ENCODE measurements at places on chromosomes 3 and 15.
A peak's percentile ranks its signal among the peaks of the same experiment; 100 is the strongest.

DNA sequence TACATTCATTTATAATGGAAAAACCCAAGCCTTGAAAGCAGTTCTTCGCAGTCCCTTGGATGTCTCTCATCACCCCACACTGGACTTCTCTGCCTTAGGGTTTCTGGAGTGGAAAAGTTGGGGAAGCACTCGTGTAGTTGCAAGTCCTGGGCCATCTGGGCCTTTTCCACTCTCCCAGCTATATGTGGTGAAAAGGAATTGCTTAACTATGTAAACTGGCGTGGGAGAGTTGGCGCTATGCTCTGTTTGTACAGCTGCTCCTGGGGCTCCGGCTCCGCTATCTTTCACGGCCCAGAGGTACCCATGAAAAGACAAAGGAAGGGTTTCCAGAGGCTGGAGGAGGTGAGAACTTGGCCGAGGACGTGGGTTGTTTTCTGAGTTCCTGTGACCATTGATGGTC, 81.1 kb upstream of the MYZAP start:
- DNase-seq, result peak; percentile 39

DNA sequence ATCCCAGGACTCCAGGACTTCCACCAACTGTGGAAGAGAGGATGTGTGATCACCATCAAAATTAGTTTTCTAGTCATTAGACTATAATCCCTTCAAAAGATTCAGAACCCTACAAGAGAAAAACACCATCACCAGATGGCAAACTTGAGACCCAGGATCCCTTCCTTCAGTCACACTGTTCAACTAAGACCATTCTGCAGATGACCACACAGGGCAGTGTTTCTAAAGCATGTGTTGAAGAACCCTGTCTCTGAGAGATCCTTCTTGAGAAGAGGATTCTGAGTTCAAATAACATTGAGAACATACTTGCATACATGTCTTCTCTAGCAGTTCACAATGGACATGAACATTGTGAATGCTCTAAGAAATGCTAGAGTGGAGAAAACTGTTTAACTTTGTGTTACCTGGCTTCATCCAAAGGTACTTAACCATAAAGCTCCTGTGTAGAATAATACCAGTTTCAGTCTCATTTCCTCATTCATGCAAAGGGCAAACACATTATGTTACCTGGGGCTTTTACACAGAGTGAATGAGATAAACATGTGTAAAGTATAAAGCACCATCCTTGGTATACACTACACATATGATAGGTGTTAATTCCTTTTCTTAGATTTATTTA, 2.4 kb upstream of the ADGRG7 start:
- DNase-seq, result no peak

GRCh38 chr3:56557831-56558170, 826 bp downstream of the CCDC66 start:
- DNase-seq, result no peak

GRCh38 chr3:149529099-149529498, 54.6 kb downstream of the TM4SF4 start:
- DNase-seq, result no peak

DNA sequence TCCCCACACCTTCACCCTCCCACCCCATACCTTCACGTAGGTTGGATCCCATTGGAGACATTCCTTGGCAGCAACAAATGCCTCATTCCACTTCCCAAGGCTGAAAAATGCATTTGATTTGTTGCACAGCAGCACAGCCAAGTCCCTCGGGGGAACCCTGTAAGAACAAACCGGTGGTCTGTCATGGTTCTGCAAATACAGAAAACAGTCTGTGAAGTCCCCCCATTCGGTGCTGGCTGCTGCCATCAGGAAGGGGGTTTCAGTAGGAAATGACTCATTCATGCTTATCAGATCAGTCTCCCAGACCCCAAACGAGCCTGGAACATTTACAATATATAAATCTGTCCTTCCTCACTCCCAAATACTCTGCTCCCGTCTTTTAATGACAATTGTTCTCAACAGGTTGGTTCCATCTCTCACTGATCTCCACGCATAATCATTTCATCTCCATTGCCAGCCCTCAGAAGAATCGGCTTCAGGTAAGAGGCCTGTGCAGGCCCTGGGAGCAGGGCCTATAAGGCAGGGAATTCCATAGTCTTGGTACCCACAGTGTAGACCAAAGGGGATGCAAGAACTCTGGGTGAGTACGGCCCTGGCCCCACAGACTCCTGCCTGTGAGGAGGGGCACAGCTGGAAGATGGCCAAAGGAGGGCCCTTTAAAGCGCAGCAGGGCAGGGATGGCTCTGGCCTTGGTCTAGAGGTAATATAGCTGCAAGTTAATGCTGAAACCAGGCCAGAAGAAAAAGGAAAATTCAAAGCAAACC, 41.6 kb downstream of the TRANK1 start:
- no peak for DNase-seq

DNA sequence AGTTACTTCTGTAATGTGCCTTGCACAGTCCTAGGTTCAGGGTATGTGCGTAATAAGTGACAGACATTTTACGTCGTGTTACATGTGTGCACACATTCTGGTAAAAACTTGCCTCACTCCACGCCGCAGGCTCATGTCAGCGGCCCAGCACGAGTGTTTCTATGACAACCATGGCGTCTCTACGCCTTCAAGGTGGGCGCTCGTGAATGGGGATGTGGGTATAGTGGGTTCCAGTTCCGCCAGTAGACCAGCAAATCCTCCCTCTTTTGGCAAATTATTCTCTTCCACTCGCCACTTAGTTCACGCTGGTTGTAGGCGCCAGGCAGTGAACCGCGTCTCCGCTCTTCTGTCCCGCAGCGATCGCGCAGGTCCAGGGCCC, 40.3 kb downstream of the CHST14 start:
- no peak for DNase-seq

GRCh38 chr3:79515072-79515471, 252.7 kb downstream of the ROBO1 start:
- DNase-seq, result no peak

DNA sequence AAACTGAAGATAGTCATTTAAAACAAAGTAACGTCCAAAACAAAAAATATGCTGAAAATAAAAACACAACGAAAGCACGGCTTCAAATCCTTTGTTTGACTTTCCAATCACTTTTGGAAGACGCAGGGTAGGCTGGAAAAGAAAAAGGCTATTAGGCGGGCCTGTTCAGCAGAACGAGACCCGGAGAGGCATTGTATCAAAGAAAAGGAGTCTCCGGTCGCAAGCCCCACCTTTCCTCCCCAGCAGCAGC, 691 bp downstream of the SENP7 start:
- no peak for DNase-seq

DNA sequence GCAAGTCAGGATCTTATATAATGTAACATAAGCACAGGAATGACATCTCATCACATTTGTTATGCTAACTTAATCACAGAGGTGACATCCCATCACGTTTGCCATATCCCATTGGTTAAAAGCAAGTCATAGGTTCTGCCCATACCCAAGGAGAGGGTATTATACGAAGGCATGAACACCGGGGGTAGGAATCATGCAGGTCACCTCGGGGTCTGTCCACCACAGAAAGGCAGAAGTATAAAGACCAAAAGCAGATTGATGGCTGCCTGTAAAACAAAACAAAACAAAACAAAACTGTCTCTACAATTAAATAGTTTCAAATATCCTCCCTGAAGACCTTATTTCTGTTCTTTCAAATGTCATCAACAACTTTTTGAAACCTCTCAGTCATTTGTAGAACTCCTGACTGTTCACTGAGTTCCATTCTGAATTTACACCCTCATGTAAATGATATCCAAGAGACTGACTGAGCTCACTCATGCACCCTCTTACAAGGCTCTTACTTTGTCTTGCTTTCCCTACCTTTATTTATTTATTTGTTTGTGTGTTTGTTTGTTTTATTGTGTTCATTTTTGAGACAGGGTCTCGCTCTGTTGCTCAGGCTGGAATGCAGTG, 22.7 kb upstream of the ZNF639 start:
- no peak for DNase-seq

DNA sequence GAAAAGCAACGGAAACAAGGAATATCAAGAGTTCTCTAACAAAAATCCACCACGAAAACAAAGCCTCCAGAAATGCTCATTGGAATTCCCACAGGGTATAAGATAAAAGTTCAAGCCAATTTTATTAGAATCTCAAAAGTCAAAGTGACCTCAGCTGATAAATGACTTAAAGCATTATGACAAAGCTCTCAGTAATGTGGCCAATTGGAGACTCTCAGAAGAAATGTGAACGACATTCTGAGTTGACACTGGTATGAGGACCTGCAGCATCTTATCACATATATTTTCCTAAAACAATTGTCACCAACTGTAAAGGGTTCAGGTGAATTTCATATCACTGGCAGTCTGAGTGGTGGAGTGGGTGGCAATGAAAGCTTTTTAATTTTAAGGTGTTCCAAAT, 199.1 kb downstream of the FOXP1 start:
- no peak for DNase-seq

- no peak for DNase-seq
Observed at GRCh38 chr3:135762188-135762856, 203.2 kb upstream of the PPP2R3A start.

DNA sequence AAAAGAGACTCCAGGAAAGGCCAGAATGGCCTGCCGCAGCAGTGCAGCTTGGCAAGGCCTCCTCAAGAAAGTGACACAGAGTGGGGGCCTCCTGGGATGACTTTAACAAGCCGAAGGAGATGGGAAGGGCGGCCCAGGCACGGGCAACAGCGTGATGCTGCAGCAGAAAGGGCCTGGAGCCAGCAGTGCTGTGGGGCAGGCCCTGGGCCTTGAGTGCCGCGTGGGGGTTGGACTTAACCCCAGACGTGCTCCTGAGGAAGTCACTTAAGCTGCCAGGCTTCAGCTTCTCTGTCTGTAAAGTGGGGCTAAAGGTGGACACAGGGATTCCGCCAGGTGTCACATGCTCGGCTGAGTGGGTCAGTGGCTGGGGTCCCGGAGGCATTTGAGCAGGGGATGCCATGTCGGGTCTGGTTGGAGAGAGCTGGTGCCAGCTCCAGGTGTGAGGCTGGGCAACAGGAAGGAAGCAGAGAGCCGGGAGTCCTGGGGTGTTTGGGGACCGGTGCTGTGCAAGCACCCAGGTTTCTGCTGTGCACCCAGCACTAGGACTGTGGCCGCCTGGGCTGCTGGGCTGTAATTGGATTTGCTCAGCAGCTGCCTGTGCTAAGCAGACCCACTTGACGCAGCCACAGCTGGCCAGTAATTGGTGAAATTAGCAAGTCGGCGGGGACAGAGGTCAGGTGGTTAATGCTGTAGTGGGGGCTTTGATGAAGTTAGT, 7.8 kb downstream of the DNAJB8 start:
- DNase-seq, result no peak

DNA sequence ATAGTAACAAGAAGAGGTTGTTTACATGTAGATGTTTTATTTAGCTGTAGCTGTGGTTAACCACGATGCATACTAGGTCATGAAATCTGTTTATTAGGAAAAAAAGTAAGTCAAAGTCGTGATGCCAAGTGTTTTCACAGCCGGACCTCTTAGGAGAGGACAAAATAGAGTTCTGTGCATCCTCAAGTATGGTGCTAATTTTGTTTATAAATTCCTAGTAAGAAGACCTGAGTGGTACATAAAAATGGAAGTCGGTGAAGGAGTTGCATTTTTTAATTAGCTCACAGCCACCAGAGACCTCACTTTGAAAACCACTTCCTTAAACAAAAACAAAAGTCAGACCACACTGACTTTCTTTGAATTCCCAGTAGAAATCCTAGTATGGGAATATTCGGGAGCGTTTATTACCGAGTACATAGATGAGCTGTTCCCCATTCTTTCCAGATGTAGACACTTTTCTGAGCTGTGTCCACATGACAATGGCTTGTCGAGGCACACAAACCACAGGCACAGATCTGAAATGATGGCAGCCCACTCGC, 143.6 kb upstream of the UBE2E1 start:
- DNase-seq, result no peak

DNA sequence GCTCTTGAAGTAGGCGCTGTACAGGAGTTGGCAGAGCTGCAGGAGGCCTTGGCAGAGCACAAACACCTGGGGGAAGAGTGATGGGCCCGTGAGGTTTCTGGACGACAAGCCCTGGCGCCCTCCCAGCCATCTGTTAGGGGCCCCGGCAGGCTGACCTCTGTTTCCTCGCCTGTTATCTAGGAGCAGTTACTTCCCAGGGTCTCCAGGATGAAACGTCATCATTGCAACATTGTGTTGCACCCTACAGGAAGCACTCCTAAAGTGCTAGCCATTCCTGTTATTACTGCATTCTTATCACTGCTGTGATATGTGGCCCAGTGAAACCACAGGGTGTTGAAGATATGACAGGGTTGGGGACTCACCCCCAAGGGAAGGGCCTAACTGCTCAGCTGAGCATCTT, 50.2 kb downstream of the SLCO2A1 start:
- no peak for DNase-seq

GRCh38 chr3:189361103-189361835, 189.5 kb downstream of the TPRG1 start:
- no peak for DNase-seq

Data from fibroblast of the conjunctiva (primary cell).